Stimulated activated CD4-positive, alpha-beta T cell treated with anti-CD3 and anti-CD28 coated beads, Interleukin-1b, Interleukin-23, amount 100 ng/mL, for 1 hour (primary cell): ENCODE measurements at places on chromosomes 3 and 15.

DNA sequence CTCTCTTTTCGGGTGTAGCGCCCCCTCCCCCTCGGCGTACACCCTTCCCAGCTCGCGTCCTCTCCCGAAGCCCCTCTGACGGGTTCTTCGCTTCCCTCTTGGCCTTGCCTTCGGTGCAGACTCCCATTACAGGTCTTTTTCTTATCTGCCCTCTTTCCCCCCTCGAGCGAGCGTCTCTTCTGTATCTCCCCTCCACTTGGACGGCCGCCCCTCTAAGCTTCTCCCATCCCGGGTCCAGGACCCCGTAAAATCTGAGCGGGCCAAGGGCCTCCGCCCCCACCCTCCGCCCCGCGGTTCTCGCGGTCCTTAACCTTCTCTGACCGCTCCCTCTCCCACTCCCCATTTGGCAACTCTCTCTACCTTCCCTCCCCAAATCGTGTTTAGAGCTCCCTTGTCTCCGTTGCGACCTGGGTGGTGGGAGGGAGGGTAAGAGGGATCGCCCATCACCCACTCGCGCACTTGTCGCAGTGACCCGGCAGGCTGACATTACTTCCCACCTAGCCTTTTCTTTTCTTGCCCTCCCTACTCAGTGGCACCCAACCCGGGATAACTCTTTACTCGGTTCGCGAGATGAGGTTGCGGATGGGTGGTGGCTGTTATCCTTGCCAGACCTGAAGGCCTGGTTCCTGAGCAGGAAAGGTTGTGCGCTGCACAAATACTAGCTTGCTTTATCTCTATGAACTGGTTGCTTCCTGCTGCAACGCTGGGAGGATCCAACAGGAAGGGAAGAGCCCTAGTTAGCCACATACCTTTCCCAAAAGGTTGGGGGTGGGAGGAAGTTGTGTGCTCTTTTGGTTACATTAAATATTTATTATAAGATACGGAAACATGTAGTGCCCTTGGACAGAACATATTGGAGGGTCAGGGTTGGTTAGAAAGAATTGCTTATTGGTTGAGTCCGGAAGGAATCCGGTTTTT is 922 bp downstream of the RAB11A start:
- DNase-seq, result no peak

- no peak for DNase-seq
Observed at GRCh38 chr3:147370349-147370748, 36.0 kb downstream of the ZIC4 start.

DNA sequence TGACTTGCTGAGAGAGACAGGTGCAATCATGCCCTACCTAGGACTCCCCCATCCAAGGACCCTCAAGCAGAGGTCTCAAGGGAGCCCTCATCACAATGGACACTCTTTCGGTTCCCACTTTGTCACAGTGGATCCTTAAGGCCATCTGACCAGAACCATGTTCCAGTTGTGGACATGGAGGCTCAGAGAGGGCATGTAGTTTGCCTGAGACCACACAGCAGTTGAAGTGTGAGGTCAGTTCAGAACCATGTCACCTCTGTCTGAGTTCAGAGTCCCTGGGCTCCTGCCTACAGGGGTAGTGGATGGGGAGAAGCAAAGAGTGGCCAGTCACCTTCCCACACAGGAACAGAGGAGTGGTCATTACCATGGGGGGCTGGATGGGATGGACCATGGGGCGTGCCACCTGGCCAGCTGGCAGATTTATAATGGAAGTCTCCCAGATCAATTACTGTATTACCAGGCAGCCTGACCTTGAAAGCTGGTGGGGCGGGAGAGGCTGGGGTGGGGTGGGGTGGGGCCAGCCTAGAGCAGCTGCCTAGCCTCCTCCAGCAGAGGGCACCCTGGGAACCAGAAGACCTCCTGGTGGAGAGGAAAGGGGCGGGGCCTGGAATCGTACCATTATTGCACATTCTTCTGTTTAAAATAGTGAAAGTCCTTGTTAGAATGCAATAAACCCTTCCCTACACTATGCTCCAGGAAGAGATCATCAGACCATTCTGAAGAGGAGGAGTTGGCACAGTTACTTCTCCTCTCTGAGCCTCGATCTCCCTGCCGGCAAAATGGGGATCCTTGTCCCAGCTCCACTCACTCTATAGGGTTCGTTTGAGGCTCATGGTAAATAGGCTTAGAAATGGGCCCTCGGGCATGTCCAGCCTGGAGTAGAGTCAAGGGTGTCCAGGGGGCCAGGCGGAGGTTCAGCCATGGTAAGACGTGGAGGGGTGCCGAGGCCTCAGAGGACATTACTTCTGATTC is 26.9 kb upstream of the LINGO1 start:
- no peak for DNase-seq

DNA sequence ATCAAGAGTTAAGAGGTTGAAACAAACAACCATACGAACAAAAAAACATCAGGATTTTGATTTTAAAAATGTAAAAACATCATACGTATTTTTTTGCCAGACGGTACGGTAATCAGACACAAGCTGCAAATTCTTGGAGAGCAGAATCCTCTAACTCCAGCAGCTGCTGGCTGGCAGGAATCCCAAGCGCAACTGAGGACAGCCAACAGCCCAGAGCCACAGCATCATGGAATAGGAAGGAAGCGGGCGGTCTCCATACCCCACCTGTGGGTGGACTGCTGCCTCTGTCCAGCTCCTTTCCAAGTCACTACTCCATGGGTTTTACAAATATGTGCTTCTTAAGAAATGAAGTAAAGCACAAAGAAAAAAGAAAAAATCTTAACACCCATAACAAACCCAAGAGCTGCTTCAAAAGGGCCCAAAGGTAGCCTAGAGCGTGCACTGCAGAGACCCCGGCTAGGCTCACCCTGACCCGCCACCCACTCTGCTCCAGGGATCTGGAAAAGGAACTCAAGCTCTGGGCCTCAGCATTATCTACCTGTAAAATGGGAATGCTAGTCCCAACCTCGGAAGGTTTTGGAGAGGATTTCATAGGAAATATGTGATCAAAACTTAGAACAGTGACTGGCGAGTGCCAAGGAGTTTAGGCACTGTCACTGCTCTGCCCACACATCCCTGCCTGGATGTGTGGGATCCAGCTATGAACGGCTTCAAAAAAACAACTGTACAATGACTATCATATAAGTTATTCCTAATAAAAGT is 33.4 kb downstream of the ZXDC start:
- no peak for DNase-seq

DNA sequence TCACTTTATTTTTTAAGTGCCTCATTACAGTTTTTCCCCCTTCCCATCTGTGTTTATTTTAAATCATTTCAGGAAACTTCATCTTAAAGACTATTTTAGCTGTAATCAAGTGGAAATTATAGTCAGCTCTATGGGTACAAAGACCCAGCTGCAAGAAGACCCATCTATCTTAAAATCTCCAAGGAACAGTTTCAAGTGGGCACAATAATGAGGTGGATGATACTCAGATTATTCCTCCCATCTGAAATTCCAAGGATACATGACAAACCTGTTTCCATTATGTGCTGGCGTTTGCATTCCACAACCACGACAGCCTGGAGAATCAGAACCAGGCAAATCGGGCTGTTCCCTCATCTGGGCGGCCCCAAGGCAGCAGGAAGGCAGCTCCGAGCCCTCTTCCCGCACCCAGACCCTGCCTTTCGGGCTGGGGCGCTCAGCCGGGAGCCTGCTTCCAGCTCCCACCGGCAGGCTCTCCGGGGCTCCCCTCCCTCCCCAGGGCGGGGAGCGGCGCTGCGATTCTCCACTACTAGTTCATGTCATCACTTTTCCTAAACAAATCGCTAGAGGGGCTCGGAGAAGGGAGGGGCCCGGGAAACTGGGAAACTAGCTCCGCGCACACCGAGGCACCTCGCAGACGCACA is at the start of gene MGLL:
Gene MGLL, minus strand, starts transcription at position 475 of the 641 bp plus-strand sequence. Its CDS starts 197 bp downstream, at position 278.
- no peak for DNase-seq

DNA sequence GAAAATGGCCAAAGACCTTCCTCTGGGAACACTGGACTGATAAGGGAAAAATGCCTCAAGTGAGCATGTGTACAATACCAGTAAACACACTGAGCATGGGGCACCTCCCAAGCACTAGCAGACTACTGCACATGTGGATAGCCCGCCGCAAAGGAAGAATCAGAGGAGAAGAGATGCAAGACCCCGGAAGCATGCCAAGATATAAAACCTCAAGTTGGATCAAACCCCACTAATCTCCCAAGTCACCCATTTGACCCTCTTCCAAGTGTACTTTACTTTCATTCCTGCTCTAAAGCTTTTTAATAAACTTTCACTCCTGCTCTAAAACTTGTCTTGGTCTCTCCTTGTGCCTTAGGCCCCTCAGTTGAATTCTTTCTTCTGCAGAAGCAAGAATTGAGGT is 121.1 kb upstream of the PLAAT1 start:
- no peak for DNase-seq

DNA sequence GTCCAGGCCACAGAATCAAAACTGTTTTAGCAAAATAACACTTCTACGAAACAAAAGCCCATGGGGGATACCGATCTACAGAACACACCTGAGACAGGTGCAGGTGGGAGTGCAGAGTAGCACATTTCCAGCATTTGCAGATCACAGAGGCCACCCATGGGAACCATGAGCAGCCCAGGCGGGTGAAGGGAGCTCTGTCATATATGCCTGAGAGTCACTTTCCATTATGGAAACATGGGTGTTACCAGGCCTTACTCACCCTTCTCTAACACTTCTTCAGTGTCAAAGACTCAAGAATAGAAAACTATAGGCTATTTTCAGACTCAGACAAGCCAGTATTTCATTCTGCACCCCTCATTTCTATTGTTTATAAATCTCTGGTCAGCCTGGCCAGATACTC is 3.5 kb downstream of the PLA1A start:
- no peak for DNase-seq

GRCh38 chr15:64249883-64250575 is 87.2 kb upstream of the PPIB start:
- DNase-seq, result no peak

DNA sequence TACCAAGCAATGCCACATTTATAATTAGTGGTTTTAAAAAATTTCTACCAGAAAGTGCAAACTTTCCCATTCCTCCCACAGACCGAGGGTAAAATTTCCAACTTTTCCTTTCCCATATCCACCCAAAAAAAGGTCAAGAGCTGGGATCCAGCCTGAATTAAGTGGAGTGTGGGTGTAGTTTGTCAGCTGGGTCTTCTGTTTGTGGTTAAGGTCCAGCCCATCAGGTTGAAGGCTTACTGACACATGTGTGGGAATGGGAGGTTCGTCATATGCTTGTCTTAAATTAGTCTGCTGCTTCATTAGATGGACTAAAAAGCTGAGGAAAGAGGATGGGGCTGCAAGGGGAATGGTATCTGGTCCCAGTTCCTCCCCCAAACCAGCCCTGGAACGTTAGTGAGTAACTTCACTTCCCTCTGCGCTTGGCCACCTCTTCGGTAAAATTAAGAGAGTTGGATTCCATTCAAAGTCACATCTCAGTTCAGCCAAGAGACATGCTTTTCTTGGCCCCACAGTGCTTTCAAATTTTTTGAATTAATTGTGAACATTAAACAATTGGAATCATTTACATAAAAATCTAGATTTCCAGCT is 59.0 kb upstream of the PLCL2 start:
- no peak for DNase-seq

DNA sequence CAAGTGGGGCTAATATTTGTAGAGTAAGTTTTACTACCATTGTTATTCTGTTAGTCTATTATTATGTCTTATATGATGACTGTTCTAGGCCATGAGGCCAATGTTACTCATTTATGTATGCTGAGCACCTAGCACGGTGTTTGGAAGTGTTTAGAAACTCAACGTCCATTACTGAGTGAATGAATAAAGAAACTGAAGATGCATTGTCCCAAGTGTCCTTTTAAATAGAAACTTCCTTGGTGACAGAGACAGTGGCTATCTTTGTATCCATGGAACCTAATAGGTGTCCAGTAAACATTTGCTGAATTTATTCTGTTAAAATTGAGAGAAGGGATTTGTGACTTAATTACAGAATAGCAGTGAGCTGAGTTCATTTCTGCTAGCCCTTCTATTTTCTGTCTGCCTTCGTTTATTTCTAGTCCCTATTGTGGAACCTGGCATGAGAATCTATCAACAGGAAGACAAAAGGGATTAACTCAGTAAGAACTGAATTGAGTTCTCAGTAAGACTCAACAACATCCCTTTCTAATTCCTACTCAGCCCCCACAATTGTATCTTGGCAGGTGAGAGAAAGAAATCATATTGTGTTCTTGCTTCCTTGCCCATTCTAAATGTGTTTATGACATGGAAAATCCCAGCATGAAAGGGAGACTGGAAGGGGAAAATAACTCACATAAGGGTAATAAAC is 246.6 kb upstream of the LRRC3B start:
- DNase-seq, result no peak

DNA sequence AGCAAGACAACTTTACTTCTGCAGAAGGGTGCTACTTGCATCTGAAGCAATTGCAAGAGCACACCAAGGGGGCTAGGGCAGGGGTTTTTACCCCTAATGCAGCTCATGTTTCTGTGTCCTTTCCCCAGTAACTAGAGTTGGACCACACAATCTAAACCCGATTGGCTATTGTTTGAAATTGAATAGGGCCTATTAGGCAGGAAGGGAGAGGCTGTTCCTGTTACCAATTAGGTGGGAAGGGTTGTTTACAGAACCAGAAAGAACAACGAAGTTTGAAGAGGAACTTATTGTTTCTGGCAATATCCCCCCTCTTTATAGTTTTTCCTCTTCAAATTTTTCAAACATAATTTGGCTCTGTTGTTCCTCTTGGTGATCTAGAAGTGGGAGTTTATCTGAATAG is 85.5 kb downstream of the CHCHD4 start:
- no peak for DNase-seq

DNA sequence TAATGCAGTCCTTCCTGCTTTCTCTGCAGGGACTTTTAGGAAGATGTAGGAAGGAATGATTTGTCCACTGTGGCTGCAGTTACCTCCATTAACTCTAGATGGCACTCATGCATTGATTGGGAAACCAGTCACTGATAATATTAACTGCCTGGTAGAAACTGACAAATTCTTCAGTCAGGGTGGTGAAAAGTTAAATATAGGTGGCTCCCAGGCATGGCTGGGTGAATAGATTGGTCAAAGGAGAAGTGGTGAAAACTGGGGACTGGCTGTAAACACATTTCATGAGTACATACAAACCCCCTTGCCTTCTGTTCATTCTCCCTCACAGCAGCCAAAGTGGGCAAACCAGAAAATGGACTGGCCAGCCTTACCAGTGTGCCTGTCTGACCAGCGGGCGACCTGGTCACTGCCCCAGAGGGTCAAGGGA is 333.4 kb downstream of the THSD4 start:
- DNase-seq, result no peak

DNA sequence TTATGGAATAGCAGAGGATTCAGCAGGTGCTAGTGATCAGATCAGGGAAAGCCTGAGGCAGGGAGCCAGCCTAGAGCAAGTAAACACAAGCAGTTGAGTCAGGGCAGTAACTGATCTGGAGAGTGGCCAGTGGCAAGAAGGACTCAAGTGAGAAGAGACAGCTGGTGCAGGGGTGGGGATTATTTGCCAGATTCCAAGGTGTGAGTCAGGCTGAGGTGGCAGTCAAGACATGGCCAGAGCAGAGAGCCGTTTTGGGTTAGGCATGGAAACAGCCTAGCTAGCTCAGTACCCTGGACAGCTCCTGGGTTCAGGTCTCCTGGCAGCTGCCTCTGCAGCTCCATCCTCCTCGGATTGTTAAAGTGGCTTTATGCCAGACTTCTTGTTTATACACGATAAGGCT is 281.9 kb upstream of the ONECUT1 start:
- no peak for DNase-seq

- no peak for DNase-seq
Observed at GRCh38 chr3:196013587-196014487, 68.1 kb downstream of the TFRC start.
